ENCODE measurements at places on chromosomes 16 and 17.

- DNase-seq, result no peak
- no peaks in the 10 kb centered on the region for H3K4me1 ChIP-seq
- H3K36me3 ChIP-seq, result peaks cover 4% of the 10 kb centered on the region
- no peaks in the 10 kb centered on the region for H3K27me3 ChIP-seq
- H3K27ac ChIP-seq, result no peak overlapping the region
These were observed 6.3 kb downstream of the KRT26 start for GRCh38 chr17:40765657-40766056.

DNA sequence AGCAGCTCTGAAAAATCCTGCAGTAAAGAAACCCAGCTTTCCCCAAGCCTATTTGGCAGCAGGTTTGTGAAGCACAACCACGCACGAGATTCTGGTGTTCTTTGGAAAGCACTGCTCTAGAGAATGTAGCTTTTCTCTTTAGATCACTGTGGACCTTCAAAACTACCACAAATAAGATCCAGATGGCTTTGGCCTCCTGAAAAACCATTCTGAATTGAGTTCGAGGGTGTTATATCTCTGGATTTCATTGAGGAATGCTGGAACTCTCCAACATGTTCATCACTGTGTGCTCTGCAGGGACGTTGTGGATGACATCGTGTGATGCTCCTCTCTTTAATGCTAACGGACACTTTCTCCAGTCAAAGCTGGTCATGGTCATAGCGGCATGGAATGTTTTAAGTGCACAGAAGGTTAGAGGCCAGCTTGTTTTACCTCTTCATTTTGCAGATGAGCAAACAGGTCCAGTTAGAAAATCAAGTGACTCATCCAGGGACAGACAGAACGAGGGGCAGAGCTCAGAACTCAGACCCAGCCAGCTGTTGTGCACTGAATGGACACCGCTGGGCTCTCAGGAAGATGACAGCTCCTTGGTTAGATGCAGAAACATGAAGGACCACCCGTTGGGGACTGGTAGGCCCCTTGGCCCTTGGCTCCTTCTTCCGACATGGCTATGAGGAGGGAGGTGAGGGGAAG, 37.2 kb downstream of the CCDC42 start:
- H3K36me3 ChIP-seq, result peaks cover 7% of the 10 kb centered on the region
- DNase-seq, result no peak
- H3K27me3 ChIP-seq, result peaks cover 7% of the 10 kb centered on the region
- H3K4me1 ChIP-seq, result peaks cover 12% of the 10 kb centered on the region
- H3K4me3 ChIP-seq, result no peak overlapping the region

DNA sequence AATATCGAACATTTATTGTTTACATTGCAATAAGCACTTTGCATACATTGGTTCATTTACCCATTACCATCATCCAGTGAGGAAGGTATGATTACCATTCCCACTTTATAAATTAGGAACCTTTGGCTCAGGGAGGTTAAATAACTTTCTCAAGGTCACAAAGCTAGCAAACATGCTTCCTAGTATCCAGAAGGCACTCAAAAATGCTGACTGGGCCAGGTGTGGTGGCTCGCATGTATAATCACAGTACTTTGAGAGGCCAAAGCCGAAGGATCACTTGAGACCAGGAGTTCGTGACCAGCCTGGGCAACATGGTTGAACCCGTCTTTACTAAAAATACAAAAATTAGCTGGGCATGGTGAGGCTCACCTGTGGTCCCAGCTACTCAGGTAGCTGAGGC, 259.6 kb downstream of the TMEM114 start:
- no peak overlapping the region for H3K4me3 ChIP-seq
- no peaks in the 10 kb centered on the region for H3K4me1 ChIP-seq
- H3K36me3 ChIP-seq, result no peaks in the 10 kb centered on the region
- H3K27ac ChIP-seq, result no peak overlapping the region
- no peak for DNase-seq

GRCh38 chr16:25390761-25391160, 133.1 kb upstream of the ZKSCAN2 start:
- H3K36me3 ChIP-seq, result no peaks in the 10 kb centered on the region
- no peak overlapping the region for H3K27ac ChIP-seq
- no peaks in the 10 kb centered on the region for H3K4me1 ChIP-seq
- no peak overlapping the region for H3K4me3 ChIP-seq
- no peak for DNase-seq

- no peaks in the 10 kb centered on the region for H3K36me3 ChIP-seq
- H3K27ac ChIP-seq, result no peak overlapping the region
- H3K27me3 ChIP-seq, result peaks cover 8% of the 10 kb centered on the region
- no peak for DNase-seq
These were observed 102.3 kb downstream of the XYLT1 start for GRCh38 chr16:17368446-17368845.

GRCh38 chr17:66552371-66552770, 250.0 kb downstream of the PRKCA start:
- no peak for DNase-seq
- no peaks in the 10 kb centered on the region for H3K36me3 ChIP-seq
- H3K27ac ChIP-seq, result no peak overlapping the region
- H3K27me3 ChIP-seq, result no peaks in the 10 kb centered on the region

DNA sequence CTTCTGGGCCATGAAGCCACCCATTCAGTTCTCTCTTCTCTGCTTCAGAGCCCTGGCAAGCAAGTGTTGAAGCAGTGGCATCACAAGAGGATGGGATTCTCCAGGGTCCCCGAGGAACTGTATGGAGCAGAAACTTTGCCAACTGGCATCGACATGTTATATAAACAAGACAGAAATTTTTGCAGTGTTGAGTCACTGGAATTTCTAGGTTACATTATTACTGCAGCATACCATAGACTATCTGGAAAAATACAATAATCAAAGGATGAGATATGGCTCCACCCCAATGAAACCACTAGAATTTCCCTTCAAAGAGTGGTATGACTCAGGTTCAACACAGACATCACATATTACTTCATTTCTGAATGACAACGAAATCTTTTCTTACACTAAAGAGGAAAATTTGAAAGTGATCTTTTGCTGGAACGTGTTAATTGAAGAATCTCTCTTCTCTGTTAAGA, 343.0 kb upstream of the DYNLRB2 start:
- H3K4me3 ChIP-seq, result no peak overlapping the region
- no peak for DNase-seq
- H3K27me3 ChIP-seq, result no peaks in the 10 kb centered on the region
- H3K27ac ChIP-seq, result no peak overlapping the region

DNA sequence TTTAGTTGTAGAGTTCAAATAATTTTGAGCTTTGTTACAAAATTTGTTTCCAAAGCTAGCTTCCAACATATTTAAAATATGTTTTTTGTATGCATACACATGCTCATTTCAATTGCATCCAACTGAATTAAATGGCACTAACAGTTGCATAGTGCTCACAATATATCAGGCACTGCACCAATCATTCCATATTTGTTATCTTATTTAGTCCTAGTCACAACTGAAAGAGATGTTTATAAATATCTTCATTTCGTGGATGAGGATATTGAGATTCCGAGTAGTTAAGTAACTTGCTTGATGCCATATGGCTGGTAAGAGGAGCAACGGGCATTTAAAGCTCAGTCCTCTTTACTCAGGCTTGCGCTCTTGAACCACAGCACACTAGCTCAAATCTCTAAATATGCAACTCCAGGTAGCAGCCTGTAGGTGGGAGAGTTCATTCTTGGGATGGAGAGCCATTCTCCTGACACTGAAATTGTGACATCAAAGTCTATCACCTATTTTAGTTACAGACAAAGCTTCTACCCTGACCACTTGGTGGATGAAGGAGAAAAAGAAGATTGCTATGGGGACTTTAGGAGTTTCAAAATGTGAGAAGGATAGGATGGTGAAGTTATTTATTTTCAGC, 118.0 kb upstream of the CA10 start:
- H3K27me3 ChIP-seq, result no peaks in the 10 kb centered on the region
- H3K36me3 ChIP-seq, result no peaks in the 10 kb centered on the region
- no peak overlapping the region for H3K4me3 ChIP-seq
- no peak overlapping the region for H3K27ac ChIP-seq
- DNase-seq, result no peak

- H3K4me1 ChIP-seq, result peaks cover 24% of the 10 kb centered on the region
- H3K27me3 ChIP-seq, result peaks cover 5% of the 10 kb centered on the region
- no peak overlapping the region for H3K27ac ChIP-seq
- no peak overlapping the region for H3K4me3 ChIP-seq
These were observed 50.1 kb downstream of the RNF112 start for GRCh38 chr17:19461116-19461515.

- H3K4me1 ChIP-seq, result no peaks in the 10 kb centered on the region
- H3K27me3 ChIP-seq, result peaks cover 2% of the 10 kb centered on the region
- no peak for DNase-seq
- H3K4me3 ChIP-seq, result no peak overlapping the region
- no peak overlapping the region for H3K27ac ChIP-seq
- H3K36me3 ChIP-seq, result peaks cover 4% of the 10 kb centered on the region
These were observed 34.3 kb upstream of the RBFOX3 start for GRCh38 chr17:79645022-79645776.

- peaks cover 1% of the 10 kb centered on the region for H3K27me3 ChIP-seq
- H3K4me3 ChIP-seq, result no peak overlapping the region
- no peak for DNase-seq
- no peak overlapping the region for H3K27ac ChIP-seq
These were observed 11.1 kb upstream of the RSL1D1 start for GRCh38 chr16:11862489-11862888.

DNA sequence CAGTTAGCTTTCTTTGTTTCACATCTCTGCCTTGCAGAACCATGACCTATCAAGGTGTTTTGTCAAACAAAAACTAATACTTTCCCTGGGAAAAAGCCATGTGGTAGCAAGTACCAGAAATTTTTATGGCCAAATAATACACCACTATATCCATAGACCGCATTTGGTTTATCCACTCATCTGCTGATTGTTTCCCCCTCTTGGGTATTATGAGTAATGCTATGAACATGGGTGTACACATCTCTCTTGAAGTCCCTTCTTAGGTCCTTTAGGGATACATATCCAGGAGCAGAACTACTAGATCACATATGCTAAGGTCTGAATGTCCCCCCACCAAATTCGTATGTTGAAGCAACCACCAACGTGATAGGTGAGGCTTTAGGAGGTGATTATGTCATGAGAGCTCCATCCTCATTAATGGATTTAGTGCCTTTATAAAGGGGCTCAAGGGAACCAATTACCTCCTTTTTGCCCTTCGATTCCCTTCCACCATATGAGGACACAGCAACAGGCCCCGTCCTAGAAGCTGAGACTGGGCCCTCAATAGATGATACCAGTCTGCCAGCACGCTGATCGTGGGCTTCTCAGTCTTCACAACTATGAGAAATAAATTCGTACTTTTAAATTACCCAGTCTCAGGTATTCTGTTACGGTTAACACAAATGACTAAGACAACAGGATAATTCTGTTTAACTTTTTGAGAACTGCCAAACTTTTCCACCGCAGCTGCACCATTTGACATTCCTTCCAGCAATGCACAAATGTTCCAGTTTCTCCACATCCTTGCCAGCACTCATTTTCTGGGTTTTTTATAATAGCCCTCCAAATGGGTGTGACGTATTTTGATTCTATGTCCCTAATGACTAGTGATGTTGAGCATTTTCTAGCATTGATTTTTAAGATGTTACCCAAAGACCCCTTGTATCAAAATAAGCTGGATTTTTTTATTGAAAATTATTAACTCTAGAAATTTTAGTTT, 30.0 kb downstream of the SIAH1 start:
- no peak overlapping the region for H3K27ac ChIP-seq
- DNase-seq, result no peak
- H3K36me3 ChIP-seq, result peaks cover 15% of the 10 kb centered on the region
- peaks cover 9% of the 10 kb centered on the region for H3K4me1 ChIP-seq
- no peak overlapping the region for H3K4me3 ChIP-seq

- peaks cover 6% of the 10 kb centered on the region for H3K4me1 ChIP-seq
- H3K4me3 ChIP-seq, result no peak overlapping the region
- peaks cover 11% of the 10 kb centered on the region for H3K27me3 ChIP-seq
- DNase-seq, result no peak
These were observed 70.1 kb upstream of the DOC2B start for GRCh38 chr17:251531-251930.

GRCh38 chr17:58728798-58729197, 26.9 kb upstream of the PPM1E start:
- H3K27me3 ChIP-seq, result peaks cover 3% of the 10 kb centered on the region
- H3K4me1 ChIP-seq, result no peaks in the 10 kb centered on the region
- H3K36me3 ChIP-seq, result no peaks in the 10 kb centered on the region
- no peak overlapping the region for H3K4me3 ChIP-seq
- no peak for DNase-seq
- H3K27ac ChIP-seq, result no peak overlapping the region

DNA sequence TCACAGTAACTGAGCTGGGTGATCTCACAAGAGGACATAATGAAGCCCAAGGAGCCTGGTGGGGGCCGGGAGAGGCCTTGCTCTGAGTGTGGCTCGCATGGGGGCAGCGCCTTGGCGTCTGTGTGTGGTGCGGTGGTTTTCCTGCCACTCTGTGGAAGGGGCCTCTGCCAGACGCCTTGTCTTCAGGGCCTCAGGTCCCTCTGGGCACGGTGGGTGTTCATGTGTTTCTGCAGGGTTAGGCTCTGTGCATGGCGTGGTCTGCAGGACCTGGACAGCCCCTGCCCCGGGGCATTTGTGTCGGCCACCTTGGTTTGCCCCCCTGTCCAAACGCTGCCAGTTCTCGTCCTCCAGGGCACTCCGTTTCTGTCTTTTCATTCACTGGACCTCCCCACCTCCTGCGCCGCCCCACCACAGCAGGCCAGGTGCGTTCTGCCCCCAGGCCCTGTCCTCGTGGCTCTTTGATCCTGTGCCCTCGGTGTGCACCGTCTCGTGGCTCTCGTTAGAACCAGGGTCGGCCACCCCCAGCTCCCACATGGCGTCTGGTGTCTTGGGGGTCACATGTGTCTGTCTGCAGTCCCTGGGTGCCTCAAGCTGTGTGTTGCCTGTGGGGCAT, 43.7 kb upstream of the ZNF750 start:
- H3K4me3 ChIP-seq, result no peak overlapping the region
- H3K4me1 ChIP-seq, result peaks cover 34% of the 10 kb centered on the region
- H3K36me3 ChIP-seq, result peaks cover 47% of the 10 kb centered on the region
- DNase-seq, result no peak
- H3K27me3 ChIP-seq, result peaks cover 17% of the 10 kb centered on the region

DNA sequence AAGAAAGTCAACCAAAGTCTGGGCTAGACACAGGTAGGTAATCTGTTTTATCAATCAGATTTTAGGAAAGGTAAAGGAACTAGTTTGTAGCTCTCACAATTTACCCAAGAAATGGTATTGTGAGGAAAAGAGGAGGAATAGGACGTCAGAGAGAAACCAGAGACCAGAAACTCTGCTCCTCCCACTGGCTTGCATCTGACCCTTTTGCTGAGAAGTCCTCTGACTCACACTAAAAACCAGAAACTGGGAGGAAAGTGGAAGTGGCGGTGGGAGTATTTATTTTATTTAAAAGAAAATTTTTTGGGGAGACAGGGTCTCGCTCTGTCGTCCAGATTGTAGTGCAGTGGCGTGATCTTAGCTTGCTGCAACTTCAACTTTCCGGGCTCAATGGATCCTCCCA, 38.0 kb upstream of the MNT start:
- no peak for DNase-seq
- peaks cover 2% of the 10 kb centered on the region for H3K27me3 ChIP-seq
- H3K36me3 ChIP-seq, result peaks cover 18% of the 10 kb centered on the region
- H3K4me3 ChIP-seq, result no peak overlapping the region
- H3K27ac ChIP-seq, result no peak overlapping the region
